ENCODE measurements at places on chromosomes 4 and X.

- no peak for DNase-seq
Measured at GRCh38 chrX:149286940-149287349, 218.2 kb downstream of the IDS start.

DNA sequence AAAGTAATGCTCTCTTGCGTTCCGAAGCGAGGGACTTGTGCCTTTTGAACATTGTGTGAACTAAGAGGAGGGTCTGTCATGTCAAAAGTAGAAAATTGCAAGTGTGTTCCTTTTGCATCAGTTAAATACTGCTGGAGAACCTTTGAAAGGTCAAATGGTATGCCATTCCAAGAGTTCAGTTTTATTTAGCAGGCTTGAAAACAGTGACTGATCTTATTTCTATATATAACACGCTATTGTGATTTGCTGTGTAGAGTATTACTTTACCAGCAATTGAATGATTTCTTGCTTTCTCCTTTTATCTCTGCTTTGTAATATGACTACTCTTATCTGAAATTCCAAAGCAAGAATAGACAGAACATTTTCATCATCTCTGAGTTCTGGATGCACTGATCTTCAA is at the start of gene TECRL:
Gene TECRL, minus strand, starts transcription at position 151 of the 400 bp plus-strand sequence. Its CDS starts 99 bp downstream, at position 52.
- DNase-seq, result no peak

DNA sequence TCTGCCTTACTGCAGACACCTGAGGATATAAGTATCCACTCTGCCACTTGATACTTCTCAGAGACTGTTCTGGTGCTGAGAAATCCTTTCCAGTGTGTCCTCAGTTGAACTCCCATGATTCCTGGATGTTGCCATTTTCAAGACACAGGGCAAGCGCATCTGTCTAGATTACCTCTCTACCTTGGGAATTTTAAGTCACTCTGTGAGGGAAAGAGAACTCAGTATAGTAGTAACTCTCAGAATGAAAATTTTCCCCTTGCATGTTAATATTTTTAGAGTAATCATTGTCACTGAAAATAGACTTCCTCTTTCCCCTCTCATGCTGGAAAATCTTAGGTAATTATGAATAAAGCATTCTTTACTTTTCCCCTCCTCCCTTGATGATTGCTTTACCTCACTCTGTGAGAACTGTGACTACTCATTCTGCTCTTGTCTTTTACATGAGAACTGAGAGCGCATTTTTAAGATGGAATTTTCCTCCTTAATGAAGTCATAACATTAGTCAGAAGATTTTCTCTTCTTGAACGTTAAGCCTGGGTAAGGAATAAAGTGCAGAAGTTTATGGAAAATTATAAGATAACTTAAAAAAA is 45.0 kb downstream of the TET2 start:
- DNase-seq, result no peak

DNA sequence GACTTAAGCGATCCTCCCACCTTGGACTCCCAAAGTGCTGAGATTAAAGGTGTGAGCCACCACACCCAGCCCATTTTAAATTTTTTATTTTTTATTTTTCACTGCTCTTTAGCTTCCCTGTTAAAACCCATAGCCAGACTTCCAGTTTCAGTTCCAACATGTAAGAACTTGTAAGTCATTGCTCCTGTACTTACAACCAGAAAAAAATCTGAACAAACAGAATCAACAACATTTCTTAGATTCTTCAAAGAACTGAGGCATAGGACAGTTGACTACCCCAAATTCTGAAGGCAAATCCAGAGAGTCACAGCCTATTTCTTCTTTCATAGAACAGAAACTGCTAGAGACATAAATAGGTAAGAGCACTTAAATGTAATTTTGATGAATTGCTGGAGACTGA is 8.1 kb downstream of the GPRASP3 start:
- no peak for DNase-seq
